ENCODE measurements at places on chromosomes 4 and X. TPM values are rescaled to one million over a fixed set of nuclear protein-coding genes. Genes with fewer than 3 reads are reported as not detected.

DNA sequence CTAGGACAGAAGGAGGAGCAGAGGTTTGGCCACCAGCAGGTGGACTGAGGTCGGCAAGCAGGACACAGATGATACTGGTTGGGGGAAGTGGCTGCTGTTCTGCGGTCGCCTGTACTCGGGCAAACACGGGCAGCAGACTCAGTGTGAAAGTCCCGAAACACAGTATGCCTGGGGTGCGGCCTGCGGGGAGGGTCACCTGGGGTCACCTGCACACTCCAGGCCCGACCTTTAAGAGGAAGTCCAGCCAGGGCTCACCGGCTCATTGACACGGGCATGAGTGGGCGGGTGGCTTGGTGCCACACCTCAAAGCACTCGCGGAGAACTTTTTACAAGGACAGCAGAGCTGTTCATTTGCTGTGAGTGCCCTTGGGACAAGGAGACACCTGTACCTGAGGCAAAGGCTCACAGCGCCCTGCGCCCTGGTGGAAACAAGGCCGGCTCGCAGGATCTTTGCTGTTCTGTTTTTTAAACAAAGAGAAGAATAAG, 71.5 kb upstream of the MXD4 start:
- DNase-seq: peak; percentile 57

GRCh38 chr4:176874721-176875445, 82.2 kb upstream of the VEGFC start:
- DNase-seq: no peak

USP51 gene
- total RNA-seq: not detected

TRAM1L1 gene
- total RNA-seq: 1.6 TPM

GRCh38 chr4:26127851-26128337, 192.9 kb upstream of the RBPJ start:
- peak; percentile 79 for DNase-seq

RHOXF2B gene
- total RNA-seq: not detected

SPIN4 gene
- 14.1 TPM for total RNA-seq
